ENCODE measurements at places on chromosomes 11 and 22. TPM values are rescaled to one million over a fixed set of nuclear protein-coding genes. Genes with fewer than 3 reads are reported as not detected.

The IFITM10 gene
- not detected for total RNA-seq

The ATG2A gene
- 17.3 TPM for total RNA-seq

- no peak for DNase-seq
Measured at GRCh38 chr11:79708319-79708932, 267.6 kb upstream of the TENM4 start.

DNA sequence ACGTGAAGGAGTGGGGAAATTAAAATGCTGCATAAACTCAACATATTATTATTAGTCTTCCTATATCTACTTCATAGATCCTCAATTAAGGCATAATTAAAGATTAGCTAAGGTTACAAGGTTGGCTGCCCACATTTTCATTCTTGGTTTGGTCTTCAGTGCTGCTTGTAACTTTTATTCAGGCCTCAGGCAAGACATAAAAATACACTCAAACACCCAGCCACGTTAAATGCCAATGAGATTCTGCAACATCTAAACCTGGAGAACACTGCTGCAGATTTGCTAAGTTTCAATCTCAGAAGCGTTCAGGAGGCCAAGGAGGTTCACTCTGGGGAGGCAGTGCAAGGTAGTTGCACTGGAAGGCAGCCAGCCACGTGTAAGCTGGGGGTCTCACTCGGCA is 358.7 kb upstream of the NARS2 start:
- no peak for DNase-seq

DNA sequence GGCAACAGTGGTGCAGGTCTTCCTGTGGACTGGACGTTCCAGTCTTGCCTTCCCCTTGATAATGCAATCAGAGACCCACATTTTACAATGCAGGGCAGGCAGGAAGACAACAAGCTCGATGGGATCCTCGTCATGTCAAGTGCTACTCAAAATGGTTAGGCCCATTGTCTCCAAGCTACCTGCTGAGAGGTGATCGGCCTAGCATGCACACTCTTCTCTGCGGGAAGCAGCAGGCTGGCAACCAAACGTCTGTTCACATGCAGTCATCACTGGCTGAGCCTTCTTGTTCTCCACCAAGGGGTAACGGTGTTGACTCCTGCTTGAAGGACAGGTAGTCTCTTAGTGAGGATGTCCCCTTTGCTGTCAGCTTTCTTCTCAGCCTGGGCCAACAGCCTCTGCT is 25.5 kb upstream of the CD82 start:
- DNase-seq = no peak

- DNase-seq = peak; percentile 86
Measured at GRCh38 chr11:35146074-35146521, 7.1 kb downstream of the CD44 start.

DNA sequence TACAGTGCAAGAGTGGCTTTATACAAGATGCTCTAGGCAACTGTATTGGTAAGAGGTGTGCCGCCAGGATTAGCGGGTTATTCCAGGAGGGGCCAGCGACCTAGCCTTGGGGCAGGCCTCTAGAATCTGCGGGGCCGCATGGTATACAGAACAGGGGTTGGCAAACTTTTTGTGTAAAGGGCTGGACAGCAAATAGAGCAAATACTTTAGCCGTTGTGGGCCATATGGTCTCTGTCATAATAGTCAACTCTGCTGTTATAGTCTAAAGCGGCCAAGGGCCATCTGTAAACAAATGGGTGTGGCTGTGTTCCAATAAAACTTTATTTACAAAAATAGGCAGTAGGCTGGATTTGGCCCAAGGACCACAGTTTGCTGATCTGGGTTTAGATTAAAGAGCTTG is 32.6 kb downstream of the FBLN1 start:
- DNase-seq = no peak

- DNase-seq = no peak
Measured at GRCh38 chr11:104338186-104338585, 174.2 kb upstream of the PDGFD start.

The MIOX gene
- total RNA-seq = 0.29 TPM

GRCh38 chr11:114192841-114193389 is 103.3 kb upstream of the NNMT start:
- no peak for DNase-seq

GRCh38 chr11:106161775-106162634 is 84.5 kb downstream of the AASDHPPT start:
- DNase-seq = no peak

- DNase-seq = no peak
Measured at GRCh38 chr11:26704249-26704648, 17.6 kb downstream of the SLC5A12 start.

DNA sequence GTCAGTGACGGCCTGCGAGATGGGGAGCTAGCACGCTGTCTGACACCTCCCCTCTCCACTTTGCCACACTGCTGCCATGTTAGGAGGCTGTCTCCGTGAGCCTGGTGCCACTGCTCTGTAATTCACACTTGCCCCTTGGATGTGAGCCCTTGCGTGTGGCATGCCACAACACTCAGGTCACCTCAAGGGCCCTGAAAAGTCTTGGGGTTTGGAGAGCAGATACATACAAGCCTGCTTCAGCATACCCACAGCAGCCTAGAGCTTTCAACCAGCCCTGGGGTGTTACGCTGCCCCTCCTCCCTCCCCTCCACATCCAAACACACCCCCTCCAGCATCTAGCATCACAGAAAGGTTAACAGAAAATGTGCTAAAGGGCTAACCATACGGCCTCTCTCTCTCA is 69.5 kb upstream of the TBCEL start:
- DNase-seq = no peak

All from activated naive CD8-positive, alpha-beta T cell treated with anti-CD3 and anti-CD28 coated beads for 36 hours (primary cell).